ENCODE measurements at places on chromosomes 12 and 14.

DNA sequence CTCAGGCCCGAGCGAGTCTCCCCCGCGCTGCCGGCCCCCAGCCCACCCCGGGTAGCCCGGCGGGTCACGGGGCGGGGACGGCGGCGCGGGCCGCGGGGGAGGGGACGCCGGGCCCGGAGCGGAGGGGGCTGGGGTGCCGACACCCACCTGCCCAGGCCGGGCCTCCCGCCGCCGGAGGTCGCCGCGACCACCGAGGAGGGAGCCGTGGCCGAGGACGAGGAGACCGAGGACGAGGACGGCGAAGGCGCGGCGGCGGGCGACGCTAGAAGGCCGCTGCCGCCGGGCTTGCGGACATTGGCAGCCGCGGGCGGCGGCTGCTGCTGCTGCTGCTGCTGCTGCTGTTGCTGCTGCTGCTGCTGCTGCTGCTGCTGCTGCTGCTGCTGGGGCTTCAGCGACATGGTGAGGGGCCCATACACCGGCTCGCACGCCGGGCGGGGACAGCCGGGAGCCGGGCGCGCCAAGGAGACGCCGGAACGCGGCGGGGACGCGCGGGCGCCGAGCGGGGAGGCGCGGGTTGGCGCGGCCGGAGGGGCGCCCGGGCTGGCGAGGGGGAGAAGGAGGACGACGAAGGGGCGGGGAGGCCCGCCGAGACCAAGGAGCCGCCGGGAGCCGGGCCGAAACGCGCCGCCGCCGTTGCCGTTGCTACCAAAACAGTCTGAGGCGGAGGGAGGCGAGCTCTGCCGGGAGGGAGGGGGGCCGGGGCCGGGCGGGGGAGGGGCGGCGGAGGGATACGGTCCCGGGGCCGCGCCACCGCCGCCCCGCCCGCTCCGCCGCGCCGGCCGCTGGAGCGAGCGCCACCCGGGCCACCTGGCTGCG is at the start of gene ATXN2:
ATXN2 (minus strand) TSS at position 679 of the 816 bp plus-strand sequence; CDS start at position 398, 281 bp downstream.
- DNase-seq, result peak; percentile 81

DNA sequence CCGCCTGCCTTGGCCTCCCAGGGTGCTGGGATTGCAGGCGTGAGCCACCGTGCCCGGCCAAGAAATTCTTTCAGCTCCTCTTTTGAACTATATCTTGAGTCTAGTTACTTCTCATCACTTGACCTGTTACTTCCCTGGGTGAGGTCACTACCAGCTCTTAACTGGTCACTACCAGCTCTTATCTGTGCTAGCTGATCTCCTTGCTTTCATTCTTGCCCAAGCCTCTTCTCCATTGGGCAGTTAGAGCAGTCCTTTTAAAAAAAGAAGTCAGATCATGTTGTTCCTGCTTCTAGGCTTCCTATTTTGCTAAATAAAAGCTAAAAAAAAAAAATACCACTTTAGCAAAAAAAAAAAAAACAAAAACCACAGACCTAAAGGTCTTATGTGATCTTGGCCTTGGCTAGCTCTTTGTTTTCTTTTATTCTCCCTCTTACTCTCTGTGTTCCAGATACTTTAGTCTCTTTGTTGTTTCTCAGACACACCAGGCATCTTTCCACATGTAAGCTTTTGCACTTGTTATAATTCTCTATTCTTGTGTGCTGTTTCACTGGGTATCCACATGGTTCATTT is 63.5 kb downstream of the RAD51B start:
- DNase-seq, result no peak

DNA sequence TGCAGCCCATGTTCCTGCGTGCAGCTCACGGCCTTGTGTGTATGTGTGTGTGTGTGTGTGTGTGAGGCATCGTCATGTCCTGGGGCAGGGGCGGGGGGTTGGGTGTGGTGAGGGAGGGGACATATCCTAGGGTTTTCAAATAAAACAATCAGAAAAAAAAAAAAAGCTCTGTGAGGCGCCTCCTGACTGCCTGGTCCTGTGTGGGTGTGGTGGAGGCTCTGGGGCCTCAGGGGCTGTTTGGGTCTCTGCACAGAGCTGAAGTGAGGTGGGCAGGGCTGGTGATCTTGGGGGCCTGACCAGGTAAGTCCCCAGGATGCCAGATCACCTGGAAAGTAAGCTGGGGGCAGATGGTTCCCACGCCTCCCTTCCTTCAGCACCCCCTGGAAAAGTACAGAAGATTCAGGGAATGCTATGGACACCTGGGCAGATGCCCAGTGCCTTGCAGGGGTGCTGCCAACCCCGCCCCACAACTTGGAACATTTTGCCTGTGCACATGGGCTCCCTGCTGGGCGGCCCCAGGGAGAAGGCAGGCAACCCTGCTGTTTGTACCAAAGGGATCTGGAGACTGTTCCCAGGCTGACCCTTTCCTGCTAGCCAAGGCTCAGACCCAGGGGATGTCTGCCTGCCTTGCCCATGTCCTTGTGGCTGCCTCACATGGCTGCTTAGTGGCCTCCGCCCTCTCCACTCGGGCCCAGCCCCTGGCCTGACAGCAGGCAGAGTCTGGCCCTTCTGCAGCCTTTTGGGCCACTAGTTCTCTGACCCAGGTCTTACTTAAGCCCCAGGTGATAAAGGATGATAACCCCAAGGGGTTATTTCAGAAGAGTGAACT is 28.8 kb downstream of the CLSTN3 start:
- no peak for DNase-seq

DNA sequence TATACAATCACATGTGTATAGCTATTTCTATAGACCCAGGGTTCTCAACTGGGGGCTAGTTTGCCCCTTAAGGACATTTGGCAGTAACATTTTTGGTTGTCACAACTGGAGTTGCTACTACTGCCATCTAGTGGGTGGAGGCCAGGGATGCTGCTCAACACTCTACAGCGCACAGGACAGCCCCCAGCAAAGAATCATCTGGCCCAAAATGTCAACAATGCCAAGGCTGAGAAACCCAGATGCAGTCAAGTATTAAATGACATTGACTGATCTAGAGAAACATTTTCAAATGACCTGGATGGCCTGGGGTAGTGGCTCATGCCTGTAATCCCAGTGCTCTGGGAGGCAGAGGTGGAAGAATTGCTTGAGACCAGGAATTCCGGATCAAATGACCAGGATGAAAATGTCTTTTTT is 5.8 kb downstream of the WSB2 start:
- DNase-seq, result no peak

GRCh38 chr12:124466216-124467128 is 100.9 kb downstream of the NCOR2 start:
- peak; percentile 61 for DNase-seq

DNA sequence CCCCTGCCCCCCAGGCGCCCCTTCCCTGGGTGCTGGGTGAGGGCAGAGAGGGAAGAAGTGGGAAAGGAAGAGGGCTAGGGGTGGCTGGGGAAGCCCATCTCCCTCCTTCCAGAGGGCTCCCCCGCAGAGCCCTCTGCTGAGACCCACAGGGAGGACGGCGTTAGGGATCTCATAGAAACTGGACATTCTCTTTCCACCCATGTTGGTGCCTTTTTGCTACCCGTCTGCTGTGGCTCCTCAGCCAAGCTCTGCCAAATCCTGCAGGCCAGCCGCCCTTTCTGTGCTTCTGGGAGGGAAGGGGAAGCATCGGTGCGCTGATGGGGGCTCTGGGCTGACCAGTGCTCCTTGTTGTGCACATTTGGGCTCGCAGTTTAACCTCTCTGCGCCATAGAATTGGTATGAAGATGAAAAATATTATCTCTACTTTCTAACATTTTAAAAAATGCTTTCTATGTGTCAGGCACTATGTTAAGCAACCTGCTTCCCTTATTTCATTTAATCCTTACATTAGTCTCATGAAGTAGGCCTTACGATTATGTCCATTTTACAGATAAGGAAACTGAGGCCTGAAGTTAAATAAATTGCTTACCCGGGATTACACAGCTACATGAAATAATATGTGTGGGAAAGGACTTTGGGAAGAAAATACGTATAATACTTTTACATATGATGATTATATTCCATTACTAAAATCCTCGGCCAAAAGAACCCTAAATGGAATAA is 981 bp downstream of the SLC48A1 start:
- DNase-seq, result no peak

DNA sequence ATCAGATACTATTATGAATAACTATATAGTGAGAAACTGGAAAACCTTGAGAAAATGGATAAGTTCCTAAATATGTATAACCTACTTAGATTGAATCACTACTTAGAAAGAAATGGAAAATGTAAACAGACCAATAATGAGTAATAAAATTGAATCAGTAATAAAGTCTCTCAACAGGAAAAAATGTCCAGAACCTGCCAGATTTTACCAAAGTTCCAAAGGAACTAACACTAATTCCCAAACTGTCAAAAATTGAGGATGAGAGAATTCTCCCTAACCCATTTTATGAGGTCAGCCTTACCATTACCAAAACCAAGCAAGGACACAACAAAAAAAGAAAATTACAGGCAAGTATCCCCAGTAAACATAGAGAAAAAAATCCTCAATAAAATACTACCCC is 272.0 kb downstream of the RPAP3 start:
- no peak for DNase-seq

GRCh38 chr14:48384821-48385220 is 709.4 kb upstream of the MDGA2 start:
- DNase-seq, result no peak

- DNase-seq, result no peak
Measured at GRCh38 chr12:65532764-65533163, 254.3 kb downstream of the MSRB3 start.

DNA sequence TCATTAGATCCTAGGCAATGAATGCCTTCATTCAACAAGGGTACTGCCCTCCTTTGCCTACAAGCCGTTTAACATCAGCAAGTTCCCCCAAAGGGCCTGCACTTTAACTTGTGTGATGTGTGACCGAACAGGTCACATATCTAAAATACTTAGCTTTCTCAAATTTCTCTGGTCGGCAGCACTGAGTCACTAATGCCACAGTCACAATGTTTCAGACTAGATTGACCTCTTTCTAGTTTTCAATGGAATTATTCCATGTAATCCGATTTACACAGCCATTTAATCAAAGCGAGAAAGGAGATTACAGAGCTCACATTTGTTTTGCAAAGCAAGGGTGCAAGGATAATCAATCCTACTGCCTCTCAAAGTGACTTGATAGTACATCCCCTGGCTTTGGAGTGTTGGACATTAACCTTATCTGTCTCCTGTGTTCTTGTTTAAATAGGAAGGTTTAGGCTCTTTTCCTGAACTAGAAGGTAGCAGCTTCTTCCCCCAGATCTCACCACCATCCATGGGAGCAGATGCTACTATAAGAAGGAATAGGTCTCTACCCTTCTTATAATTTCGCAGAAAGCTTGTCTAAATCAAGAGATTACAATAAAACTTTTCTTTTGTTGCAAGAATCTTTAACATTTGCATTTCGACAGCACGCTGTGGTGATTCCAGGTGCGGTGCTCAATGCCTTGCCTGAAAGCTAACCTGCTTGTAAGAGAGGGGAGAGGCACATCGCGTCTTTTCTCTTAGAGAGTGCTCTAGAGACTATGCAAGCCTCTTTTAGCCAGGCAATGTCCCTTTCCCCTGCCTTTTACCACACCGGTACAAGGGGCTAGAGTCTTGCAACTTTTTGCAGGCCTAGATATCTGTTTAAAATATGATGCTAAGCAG is 1.8 kb downstream of the KITLG start:
- no peak for DNase-seq

GRCh38 chr14:92880851-92881250 is 42.1 kb upstream of the CHGA start:
- no peak for DNase-seq

GRCh38 chr14:52987514-52987913 is 36.7 kb upstream of the FERMT2 start:
- no peak for DNase-seq

- no peak for DNase-seq
Measured at GRCh38 chr14:71403656-71404055, 496.4 kb downstream of the PCNX1 start.

DNA sequence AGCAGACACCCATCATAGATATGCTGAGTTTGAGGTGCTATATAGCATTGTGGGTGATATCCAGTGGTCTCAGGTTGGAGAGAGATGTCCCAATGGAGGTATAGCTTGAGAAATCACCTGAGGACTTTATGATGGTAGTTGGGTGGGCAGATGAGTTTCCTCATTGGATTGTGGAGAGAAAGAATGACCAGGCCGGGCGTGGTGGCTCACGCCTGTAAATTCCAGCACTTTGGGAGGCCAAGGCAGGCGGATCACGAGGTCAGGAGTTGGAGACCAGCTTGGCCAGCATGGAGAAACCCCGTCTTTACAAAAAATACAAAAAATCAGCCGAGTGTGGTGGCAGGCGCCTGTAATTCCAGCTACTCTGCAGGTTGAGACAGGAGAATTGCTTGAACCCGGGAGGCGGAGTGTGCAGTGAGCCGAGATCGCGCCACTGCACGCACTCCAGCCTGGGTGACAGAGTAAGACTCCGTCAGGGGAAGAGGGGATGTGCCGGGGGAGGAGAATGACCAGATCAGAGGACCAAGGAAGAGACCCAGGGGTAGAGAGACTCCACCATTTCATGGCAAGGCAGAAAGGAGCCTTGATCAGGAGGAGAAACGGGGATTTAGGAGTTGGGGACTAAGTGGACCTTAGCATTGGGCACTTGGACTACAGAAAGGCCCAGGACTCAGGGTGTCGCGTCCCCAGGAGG is 757 bp upstream of the PCK2 start:
- DNase-seq, result no peak
